ENCODE measurements at places on chromosomes 12 and 14.

DNA sequence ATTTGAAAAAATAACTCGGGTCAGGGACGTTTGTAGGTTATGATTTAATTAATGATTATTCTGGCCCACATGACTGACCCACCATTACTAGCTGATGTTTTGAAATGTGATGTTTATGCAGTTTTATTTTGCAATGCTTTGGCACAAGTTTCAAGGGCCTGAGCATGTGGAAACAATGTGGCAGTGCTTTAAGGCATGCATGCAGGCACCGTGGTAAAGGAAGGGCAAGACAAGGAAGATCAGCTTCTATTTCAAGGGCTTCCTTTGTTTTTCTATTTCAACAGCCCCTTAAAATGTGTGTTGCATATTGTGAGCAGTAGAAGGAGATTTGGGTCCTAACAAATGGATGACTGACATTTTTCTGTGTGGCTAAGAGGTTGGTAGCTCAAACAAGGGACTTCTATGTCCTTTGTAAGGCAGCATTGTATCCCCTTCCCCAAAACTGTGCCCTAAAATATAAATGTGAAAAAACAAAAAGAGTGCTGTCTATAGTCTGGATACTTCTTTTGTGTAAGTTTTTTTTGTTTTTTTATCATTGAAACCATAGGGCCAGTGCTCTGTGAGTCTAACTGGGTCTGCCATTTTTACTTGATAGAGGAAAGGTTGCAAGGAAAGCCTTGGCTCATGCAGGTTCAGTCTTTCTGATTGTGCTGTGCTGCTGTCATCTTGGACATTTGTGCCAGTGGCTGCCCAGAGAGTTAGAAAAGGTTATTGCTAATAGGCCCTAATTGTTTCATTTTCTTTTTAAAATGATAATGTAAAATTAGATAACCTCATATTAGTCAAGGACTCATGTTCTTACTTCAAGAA lies 103.5 kb downstream of the FGD4 start:
- peak; percentile 74 for DNase-seq

DNA sequence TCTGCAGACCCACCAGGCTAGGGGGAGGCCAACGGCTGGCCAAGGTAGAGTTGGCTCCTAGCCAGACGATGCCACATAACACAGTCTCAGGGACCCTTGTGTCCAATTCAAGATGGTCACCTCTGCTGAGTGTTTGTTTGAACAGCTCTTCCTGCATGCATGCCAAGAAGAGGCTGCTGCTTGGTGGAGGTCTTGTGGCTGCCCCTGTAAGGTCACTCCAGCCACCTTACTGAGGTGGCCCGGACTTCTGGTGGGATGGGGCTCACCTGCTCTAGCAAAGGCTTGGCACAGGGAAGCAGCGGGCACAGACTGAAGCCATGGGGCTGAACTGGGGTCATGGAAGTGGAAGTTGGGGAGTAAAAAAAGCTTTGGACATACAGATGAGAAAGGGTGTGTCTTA lies 210.3 kb downstream of the GLT1D1 start:
- DNase-seq = no peak

DNA sequence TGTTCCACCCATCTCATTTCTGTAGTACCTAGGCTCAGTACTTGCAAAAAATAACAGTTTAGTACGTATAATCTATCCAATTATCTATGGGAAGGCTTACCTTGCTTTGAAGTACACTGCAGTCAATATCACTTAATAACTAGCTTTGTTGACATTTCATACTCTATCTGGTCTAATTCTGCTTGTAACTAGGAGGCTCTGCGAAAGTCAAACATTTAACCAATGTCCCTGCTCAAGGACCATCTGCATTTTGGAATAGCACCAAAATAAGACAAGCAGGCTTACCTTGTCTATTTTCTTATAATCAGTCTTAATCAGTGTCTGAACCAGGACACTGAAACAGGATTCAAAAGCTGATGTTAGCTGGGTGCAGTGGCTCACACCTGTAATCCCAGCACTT lies 39.9 kb downstream of the SLC25A47 start:
- no peak for DNase-seq

DNA sequence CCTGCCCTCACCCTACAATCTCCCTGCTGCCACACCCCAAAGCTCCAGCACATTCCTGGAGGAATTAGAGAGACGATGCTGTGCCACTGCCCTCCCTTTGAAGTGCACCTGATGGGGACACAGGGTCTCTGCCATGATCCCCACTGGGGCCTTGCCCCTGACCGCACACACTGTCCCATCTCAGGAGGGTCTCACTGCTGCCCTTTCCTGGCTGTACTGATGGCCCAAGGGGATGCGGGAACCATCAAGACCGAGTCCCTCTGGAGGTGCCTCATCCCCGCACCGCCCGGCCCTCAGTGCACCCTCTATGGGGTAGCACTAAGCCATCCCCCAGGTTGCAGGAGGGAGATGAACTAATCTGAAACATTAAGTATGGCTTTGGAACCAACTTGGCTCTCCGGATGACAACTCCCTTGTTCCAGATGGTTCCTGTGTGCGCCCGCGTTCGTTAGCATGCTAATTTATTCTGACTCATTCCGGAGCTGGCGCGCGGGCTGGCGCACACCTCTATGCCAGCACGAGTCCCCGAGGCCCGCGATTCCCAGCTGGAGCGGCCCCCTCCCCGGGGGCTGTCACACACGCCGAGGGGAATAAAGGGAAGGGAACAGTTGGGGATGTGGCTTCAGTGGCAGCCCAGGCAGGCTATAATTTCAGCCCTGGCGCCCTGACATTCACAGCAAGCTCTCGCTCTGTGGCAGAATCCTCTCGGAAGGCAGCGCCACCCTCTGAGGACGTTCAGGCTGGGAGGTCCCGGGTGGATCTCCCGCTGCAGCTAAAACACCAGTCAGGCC lies 34.2 kb upstream of the C14orf180 start:
- DNase-seq = peak; percentile 85

DNA sequence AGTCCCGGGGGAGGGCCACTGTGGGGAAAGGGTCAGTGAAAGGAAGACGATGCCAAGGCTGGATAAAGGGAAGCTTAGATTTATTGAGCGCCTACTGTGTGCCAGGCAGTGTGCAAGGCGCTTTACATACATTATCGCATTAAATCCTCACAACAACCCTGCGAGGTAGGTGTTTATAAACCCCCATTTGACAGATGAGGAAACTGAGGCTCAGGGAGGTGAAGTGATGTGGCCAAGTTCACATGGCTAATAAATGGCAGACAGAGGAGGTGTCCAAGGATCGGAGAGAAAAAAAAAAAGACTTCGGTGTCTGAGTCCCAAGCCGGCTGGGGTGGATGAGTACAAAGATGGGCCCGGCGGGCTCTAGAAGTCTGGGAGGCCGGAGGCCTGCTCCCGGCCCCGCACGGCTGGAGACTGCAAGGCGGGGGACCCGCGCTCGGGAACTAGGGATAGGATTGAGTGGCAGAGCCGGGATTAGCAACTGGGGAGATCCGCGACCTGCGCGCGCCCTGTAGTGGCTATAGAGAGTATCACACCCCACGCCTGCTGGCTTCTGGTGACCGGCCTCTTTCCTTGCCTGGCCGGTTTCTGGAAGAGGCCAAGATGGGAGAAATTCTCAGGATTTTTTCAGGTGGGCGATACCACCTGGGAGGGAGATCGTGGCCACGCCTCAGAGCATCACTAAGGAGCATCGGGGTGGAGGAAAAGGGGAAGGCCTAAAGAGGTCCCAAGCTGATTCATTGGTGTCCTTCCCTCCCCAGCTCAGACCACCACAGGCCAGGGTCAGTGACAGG lies 3.9 kb downstream of the DDN start:
- DNase-seq = peak; percentile 88

DNA sequence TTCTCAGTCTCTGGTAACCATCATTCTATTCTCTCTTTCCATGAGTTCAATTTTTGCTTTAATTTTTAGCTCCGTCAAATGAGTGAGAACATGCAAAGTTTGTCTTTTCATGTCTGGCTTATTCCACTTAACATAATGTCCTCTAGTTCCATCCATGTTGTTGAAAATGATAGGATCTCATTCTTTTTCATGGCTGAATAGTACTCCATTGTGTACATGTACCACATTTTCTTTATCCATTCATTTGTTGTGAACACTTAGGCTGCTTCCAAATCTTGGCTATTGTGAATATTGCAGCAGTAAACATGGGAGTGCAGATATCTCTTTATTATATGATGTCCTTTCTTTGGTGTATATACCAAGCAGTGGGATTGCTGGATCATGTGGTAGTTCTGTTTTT lies 145.4 kb upstream of the E2F7 start:
- DNase-seq = no peak

DNA sequence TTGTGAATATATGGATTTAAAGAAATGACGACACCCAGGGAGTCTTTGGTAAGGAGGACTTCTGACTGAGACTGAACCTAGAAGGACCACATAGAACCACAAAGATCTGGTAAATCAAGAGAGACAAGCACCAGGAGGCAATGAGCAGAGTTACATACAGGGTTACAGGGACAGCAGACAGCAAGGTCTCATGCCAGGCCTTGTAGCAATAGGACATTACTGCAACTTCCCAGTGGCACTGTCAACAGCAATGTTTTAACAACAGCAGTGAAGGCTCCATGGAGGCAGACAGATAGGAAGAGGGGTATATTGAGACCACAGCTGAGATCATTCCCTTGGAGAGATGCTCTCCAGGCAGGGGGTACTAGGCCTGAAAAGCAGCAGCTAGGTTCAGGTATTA lies 18.5 kb downstream of the CPNE8 start:
- DNase-seq = no peak

DNA sequence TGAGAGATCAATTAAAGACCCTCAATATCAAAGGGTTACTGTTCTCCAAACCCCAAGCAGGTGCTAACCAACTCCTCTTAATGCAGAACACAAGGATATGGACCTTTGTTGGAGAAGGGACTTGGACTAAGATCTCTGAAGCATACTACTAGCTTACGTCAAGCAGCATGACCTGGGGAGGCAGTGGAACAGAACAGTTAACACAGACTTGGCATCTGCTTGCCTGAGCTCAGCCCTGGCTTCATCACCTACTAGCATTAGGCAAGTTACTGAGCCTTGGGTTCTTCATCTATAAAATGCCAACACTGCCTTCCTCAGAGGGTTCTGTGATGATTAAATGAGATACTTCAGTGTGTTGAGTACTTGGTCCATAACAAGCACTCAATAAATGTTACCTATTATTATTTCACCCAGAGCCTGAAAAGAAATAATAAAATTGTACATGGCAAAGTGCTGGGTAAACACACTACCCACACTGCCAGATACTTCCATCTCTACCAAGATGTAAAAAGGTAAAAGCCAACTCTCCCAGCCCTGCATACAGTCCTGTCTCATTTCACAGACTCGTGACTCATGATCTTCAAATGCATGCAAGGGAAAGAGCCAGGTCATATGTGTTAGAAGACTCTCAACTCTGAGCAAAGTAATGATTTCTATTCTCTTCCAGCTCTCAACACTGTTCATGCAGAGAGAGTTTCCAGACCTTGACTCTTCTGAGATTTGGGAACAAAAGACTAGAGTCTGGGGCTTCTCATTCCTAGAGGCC lies 39.7 kb downstream of the FMNL3 start:
- DNase-seq = no peak

Measured in Ammon's horn (tissue), 1 donor.